ENCODE measurements at places on chromosomes 7 and 10.

- DNase-seq: no peak
Measured at GRCh38 chr10:26824015-26824690, 36.6 kb downstream of the ABI1 start.

DNA sequence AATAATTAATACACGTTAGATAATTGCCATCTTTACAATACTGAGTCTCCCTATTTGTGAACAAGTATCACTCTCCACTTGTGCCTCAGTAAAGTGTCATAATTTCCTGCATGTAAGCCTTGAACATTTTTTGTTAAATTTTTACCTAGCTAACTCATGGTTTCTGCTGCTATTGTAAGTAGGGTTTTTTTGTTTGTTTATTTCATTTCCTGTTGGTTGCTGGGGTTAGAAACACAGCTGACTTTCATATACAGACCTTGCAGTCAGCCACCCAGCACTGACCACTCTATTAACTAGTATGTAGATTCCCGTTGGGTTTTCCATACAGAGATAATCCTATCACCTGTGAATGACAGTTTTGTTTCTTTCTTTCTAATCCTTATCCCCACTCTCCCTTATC, 133.3 kb downstream of the MPP7 start:
- no peak for DNase-seq

DNA sequence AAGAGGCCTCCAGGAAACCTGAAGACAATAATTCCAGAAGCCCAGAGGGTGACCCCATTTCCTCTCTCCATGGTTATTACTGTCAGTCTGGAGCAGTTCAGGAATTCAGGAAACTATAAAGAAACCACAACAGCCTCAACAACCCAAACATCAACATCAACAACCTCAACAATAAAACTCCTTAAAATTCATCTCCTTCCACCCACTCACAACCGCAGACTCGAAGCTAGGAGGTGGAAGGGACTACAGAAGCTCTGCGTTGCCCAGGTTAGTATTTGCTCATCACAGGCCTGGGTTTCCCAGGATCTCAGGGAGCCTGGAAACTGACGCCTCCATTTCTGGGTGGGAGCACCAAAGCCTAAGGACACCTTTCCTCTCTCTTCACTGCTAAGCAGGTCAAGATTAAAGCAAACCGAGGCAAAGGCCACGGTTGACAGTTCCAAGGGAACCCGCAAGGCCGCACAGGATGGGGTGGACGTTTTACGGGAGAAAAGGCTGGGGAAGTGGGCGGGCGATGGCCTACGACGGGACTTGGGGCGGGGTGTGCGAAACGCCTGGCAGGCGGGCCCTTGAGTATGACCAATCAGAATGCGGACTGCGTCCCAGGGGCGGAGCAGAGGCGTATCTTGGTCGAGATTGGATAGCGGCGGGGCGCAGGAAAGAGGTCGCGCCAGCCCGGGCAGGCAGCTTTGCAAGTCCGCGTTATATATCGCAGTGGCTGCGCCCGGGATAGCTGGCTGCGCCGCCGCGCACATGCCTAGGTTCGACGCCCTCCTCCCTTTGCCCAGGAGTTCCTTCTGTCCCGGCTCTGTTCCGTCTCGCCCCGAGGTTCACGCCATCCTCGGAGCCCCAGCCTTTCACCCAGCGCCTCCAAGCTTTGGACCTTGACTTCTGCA, at the start of gene ELOVL3:
Gene ELOVL3 (plus strand): TSS at position 654 of the 896 bp plus-strand sequence. CDS start 250 bp downstream, outside the sequence.
- peak; percentile 93 for DNase-seq

DNA sequence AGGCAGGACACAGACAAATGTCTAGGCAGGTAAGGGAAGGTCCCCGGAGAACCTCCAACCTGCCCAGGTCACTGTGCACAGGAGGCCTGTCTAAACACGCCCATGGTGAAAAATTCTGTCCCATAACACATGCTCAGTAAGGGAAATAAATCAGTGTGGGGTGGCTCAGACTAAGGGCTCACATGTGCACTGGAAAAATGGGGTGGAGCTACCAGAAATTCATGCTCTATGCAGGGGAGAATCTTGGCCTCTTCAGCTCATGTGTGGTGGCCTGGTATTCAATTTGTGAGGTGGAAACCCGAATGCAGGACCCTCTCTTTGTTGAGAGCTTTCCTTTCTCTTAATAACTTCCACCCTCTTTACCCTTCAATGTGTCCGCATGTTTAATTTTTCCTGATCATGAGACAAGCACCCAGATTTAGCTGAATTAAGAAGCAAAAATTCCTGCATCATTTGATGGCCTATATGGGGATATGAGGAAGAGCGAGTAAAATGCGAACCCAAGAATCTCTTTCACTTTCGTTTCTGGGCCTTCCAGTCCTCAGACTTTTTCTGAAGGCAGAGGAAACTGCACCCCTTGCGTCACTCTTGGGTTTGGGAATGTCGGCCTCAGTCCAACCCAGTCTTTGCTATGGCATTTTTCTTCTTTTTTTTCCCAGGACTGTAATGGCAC, 163.2 kb downstream of the DGKB start:
- DNase-seq: no peak

DNA sequence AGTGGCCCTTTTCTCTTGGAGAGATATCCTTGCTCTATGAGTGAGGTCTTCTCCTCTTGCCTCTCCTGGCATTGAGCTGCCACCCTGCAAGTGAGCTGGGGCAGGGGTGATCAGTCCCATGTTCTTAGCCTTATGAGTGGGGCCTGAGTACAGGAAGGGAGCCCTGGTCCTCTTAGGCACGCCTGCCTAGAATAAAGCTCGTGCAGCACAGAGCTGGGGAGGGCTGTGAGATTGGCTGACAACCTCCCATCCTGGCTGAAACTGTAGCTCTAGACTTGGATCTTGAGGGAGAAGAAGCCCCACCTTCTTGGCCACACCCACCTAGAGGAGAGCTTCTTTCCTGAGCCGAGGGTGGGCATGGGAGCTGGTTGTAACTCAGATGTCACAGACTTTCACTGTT, 305.0 kb upstream of the ZNF32 start:
- DNase-seq: no peak

- DNase-seq: no peak
Measured at GRCh38 chr10:46028584-46029460, 1.6 kb downstream of the NCOA4 start.

DNA sequence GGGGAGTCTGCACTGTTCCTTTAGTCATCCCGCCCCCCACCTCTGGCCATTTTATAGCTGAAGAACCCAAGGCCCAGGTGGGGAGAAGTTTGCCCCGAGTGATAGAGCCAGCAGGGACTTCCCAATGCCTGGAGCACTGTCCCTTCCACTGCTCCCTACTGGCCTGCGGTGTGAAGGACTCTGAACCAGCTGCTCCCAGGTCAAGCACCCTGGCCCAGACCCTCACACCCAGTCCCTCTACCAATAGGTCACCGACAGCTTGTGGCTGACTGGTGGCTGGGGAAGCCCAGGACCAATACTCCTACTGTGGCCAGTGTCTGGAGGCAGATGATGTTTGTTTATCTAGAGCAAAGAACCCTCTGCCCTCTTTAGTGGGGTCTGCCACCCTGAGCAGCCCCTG, 167.9 kb downstream of the LCOR start:
- DNase-seq: no peak

DNA sequence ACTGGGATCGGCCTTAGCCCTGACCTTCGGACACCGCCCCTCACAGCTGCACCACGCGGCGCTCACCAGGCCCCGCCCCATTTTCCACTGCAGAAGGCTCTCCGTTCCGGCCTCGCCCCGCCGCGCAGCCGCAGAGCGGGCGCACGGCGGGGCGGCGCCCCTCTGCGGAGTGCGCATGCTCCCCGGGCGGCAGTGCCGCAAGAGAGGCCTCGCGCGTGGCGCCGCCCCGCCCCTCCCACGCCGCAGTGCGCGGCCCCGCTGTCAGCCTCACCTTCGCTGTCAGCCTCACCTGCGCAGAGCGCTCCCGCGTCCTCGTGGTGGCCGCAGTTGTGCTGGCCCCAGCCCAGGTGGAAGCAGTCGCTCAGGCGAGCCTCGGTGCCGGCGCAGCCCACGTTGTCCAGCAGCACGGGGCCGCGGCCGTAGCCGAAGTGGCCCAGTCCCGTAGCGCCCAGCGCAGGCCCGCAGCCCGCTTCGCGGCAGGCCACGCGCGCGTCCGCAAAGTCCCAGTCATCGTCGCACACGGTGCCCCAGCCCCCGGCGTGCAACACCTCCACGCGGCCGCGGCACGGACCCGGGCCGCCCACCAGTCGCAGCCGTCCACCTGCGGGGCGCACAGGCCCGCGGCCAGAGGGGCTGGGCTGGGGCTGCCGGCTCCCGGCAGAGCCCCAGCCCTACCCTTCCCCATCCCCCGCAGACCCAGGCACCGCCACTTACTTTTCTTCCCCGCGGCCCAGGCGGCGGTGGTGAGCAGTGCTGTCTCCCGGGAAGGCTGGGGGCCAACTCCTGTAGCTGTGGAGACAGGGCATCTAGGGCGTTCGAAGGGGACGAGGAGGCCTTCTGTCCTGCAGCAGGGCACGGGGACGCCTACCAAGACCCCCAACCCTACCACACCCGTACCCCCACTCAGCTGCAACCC, 16.1 kb downstream of the SSC4D start:
- DNase-seq: peak; percentile 95

Measured in gastrocnemius medialis (tissue), 4 donors.